ENCODE measurements at places on chromosomes 4 and X. TPM values are rescaled to one million over a fixed set of nuclear protein-coding genes. Genes with fewer than 3 reads are reported as not detected.

- DNase-seq: no peak
These were observed 16.8 kb downstream of the KDM6A start for GRCh38 chrX:44889824-44890223.

AWAT2 gene
- polyA plus RNA-seq: not detected

HPF1 gene
- 39.2 TPM for polyA plus RNA-seq

SLC2A9 gene
- 10.0 TPM for polyA plus RNA-seq

DNA sequence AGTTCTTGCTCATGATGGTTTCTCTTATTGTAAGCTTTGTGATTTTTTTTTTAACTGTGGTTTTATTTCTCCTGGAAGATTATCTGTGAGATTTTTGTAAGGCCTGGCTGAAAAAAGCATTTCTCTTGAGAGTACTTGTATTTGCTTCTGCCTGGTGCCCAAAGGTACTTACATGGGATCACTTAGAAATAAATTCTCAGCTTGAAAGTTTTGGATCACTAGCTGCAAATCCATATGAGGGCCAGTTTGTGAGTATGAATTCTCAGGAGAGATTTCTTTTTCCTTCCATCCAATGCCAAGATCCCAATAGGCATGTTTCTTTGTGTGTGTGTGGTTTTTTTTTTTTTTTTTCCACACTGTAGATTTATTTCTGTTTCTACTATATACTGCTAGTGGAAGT, 1884.7 kb upstream of the PCDH7 start:
- no peak for DNase-seq

MAGEA8 gene
- 0.29 TPM for polyA plus RNA-seq

All from renal pelvis (tissue), 12 donors.